ENCODE measurements at places on chromosomes 7 and 10.
A peak's percentile ranks its signal among the peaks of the same experiment; 100 is the strongest.

GRCh38 chr7:111091593-111092358 is 849 bp downstream of the LRRN3 start:
- DNase-seq, result no peak

DNA sequence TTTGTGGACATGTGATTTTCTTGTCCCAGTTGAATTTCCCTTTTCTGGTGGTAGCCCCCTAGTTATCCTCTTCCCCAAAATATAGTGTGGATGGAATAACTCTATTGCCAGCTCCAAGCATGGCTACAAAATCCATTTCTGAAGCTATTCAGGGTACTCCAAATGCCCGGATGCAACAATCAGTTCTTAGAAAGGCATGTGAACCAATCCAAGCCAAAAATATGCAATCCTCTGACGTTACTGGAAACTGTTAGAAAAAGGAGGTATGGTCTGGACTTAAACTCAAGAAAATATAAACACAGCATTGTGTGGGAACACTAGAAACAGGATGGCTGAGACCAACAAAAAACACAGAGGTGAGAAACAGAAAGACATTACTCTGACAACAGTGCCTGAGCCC is 347.0 kb downstream of the GPAM start:
- no peak for DNase-seq

GRCh38 chr7:40455485-40455884 is 320.7 kb downstream of the SUGCT start:
- no peak for DNase-seq

- DNase-seq, result no peak
Observed at GRCh38 chr7:107103369-107103768, 58.9 kb downstream of the PRKAR2B start.

- DNase-seq, result no peak
Observed at GRCh38 chr10:12639996-12640944, 290.9 kb downstream of the CAMK1D start.

GRCh38 chr7:1087952-1088920 is at the start of gene GPER1:
GPER1 (plus strand) TSS chr7:1088113; CDS start chr7:1091729, 3,616 bp downstream.
- DNase-seq, result no peak

DNA sequence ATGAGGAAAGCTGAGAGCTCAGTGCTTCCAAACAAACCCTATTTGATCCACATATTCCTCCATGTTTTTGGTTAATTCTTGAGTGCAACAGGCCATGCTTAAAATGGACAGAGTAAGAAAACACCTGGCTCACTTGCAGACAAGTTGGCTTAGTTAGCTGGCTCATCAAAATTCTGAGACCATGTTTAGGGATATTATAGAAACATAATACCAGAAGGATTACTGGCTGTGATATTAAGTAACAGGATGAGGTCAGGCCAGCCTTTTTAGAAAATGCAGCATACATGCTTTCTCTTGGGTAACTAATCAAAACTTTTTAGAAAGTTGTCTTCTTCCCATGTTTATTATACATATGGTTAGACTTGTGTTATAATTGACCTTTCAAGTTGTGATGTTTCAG is 867.2 kb upstream of the LRRTM3 start:
- no peak for DNase-seq

GRCh38 chr10:121862649-121863048 is 65.2 kb downstream of the ATE1 start:
- DNase-seq, result no peak

DNA sequence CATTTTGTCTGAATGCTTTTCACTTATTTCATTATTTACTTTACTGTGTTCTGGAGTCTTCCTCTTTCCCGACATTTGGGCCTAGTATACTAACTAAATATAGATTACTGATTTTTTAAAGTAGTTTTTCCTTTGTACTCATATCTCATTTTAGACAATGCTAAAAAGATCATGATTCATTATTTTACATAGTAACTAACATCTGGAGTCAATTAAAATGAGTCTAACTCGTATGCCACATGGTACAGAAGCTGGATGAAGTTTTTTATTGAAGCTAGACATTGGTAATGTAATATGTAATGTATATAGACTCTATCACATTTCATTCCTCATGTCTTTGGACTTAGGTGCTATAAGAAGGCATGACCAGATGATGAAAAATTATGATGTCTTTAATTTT is 156.3 kb upstream of the HGF start:
- peak; percentile 14 for DNase-seq

DNA sequence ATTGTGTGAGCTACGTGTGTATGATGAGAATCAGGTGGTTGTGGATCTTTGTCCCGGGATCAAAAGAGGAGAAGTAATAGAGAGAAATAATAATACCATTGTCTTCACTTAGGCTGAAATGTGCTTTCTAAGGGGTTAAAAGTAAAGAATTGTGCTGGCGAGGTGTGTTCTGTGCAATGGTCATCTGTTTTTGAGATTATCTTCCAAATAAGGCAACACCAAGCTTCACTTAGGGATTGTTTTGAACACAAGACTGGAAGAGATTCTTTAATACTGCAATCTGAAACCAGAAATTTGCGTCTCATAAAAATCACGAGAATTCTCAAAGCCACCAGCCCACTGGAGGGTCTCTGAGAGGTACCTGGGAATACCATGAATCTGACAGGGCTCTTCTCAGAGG is 84.2 kb downstream of the ARID5B start:
- DNase-seq, result no peak

- no peak for DNase-seq
Observed at GRCh38 chr10:114081911-114082583, 38.4 kb downstream of the ADRB1 start.

- no peak for DNase-seq
Observed at GRCh38 chr7:111255576-111255975, 164.6 kb downstream of the LRRN3 start.

DNA sequence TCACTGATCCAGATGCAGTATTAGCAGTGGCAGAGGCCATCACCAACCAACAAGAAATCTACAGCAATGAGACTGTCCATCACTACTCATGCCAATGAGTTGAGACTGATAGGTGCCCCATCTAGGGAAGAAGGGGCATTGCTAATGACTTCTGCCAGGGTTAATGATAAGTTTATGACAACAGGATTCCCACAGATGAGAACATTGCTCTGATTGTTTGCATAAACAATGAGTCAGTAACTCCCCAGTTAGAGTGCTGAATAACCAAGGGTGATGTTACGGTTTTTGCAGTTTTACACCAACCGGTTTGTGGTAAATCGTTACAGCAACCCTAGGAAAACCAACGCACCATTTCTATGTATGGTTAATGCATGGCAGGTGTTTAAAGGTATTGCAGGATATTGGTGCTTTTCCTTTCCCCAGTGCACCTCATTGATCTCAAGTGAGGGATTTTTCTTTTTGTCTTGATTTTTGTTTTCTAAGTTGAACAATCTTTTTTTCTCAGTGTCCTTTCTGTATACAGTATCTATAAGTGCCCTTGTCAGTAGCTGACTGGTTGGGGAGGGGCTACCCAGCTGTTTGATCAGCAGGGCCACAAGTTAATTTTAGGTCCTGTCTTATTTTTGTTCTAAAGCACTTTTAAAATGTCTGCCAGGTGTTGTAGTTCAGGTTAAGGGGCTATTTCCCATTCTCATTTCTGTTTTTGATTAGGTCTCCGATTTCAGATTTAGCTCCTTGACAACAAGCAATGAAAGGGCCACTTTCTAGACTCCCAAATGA is 3.9 kb upstream of the CSGALNACT2 start:
- no peak for DNase-seq

- DNase-seq, result peak; percentile 2
Observed at GRCh38 chr10:109823196-109823595, 100.1 kb downstream of the XPNPEP1 start.

GRCh38 chr10:12221323-12222298 is 25.6 kb downstream of the CDC123 start:
- no peak for DNase-seq

GRCh38 chr10:58320351-58321049 is 14.3 kb upstream of the UBE2D1 start:
- DNase-seq, result no peak

DNA sequence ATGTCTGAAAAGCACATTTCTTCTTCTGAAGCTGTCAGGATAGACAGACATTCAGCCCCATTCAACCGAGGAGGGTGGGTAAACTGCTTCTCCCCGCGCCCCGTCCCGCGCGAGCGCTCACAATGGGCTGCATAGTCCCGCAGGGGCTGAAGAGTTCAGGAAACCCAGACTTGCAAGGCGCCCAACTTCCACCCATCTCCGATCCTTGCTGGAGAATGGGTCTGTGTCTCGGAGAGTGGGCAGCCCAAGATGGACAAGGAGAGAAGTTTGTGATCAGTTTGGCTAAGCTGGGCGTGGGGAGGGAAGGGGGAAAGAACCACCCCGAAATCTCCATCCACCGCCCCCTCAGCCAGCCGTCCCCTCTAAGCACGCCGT is 686 bp downstream of the AASS start:
- no peak for DNase-seq

- DNase-seq, result no peak
Observed at GRCh38 chr7:114941692-114942091, 19.8 kb downstream of the MDFIC start.

DNA sequence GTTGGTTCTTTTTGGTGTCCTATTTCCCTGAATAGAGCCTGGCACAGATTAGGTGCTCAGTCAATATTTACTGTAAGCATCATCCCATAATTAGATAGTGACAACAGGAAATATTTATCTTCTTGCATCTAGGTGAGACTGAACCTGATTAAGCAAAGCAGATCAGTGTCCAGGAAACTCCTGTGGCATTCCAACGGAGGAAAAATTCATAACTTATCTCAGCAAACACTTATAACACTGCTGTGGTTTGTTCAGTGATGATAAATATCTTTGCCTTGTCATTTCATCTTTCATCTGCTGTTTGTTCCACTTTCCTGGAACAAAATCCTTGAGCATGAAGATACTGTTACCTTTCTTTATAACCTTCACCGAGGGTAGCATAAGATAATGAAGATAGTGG is 1160.3 kb upstream of the AUTS2 start:
- no peak for DNase-seq

GRCh38 chr10:17764142-17764541 is 12.1 kb downstream of the TMEM236 start:
- DNase-seq, result no peak

DNA sequence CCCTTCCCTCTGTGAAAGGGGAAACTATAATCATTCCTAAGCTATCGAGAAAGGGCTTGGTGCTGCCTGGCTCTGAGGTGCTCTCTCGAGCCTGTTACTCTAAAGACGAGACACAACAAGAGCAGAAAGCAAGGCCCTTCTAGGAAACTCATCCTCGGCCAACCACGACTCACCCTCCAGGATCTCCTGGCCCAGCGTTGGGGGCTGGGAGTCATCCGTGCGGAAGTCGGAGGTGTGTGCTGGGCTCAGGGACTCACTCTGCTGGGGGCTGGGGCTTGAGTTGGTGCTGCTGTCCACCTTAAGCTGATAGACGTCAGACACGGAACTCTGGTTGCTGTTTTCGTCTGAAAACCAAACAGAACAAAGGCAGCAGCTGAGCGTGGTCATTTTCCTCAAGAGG is 17.6 kb upstream of the BAZ1B start:
- DNase-seq, result no peak

DNA sequence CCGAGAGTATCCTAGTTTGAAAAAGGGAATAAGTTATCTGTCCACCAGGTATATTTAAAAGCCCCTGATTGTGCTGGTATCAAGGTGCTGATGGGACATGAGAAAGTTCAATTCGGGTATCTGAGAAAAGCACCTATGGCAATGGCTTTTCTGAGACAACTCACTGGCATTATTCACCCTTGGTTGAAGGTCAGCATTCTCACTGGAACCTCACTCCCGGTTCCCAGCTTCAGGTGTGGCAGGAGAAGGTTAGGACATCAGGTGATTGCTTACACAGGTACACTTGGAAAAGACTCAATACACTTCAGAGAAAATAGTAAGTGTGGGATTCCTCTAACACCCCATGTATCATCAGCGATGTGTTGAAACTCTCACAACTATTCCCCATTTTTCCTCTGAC is 643.1 kb downstream of the INHBA start:
- no peak for DNase-seq

GRCh38 chr7:111261496-111261895 is 170.6 kb downstream of the LRRN3 start:
- DNase-seq, result no peak

GRCh38 chr10:62354916-62355315 is 19.3 kb upstream of the ZNF365 start:
- DNase-seq, result no peak

DNA sequence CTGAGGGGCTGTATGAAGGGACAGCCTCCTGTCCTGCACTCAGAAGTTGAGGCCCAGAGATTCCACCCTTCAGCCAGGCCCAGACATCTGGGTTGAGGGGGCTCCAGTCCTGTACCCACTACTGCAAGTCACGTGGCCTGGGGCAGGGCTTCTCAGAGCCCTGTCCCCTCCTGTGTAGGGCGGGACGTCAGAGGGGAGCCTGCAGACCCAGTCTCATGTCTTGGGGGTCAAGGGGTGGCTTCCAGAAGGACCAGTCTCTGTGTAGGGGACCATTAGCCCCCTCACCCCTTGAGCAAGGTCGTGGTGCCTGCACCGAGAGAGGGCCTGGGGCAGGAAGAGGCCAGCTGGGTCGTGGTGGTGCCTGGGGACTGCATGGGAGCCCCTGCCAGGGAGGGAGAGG is 593 bp upstream of the PILRA start:
- no peak for DNase-seq

- no peak for DNase-seq
Observed at GRCh38 chr10:24201503-24202180, 7.3 kb upstream of the KIAA1217 start.

GRCh38 chr7:10727636-10728035 is 246.0 kb upstream of the PHF14 start:
- DNase-seq, result no peak

DNA sequence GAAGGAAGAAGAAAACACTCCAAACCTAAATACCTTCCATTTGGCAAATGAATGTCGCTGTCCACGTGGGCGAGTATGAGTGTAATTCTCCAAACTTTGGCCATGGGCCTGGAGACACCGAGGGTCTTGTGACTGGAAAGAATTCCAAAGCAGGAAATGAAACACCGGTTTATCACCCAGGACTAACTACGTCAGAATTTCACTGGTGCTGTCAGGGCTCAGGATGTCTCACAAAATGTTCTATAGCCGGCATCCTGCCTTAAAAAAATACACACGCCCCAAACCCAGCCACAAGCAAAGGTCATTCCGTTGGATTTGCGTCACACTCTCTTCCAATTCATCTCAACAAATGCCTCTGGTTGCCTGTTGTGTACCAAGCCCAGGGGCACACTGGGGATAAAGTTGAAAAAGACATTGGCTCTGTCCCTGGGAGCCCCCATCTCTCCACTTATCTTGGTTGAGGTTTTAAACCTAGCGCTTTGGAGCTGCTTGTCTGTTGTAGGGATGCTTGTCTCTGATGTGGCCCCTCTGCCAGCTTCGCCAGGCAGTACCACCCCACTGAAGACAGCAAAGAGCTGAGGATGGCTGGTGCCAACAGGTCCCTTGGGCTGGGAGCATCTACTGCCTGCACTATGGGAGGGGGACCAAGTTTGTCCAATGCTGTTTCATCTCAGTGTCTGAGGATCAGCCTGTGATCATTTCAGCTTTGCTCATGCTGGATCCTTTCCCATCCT is 31.2 kb downstream of the GSTO2 start:
- DNase-seq, result peak; percentile 97

DNA sequence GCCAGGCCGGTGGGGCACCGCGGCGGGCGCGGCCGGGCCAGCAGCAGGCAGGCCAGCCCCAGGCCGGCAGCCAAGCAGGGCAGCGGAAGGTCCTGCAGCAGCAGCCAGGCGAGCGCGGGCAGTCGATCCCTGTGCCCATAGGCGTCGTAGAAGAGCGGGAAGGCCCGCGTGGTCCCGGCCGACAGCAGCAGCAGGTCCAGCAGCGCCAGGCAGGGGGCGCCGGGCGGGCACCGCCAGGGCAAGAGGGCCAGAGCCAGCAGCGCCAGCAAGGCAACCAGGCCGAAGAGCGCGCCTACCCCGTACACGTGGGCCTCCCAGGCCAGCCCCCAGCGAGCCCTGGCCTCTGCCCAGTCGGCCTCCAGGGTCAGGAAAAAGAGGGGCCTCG is 8.4 kb upstream of the RBM28 start:
- DNase-seq, result no peak
